Activated CD4-positive, CD25-positive, alpha-beta regulatory T cell treated with anti-CD3 and anti-CD28 coated beads, Interleukin-2, amount 50 U/mL, for 24 hours (primary cell): ENCODE measurements at places on chromosomes 5 and 9.

GRCh38 chr5:15501091-15501791 is 1.3 kb downstream of the FBXL7 start:
- ATAC-seq: no peak

GRCh38 chr5:31887556-31887955 is 248.6 kb downstream of the PDZD2 start:
- no peak for ATAC-seq

- no peak for ATAC-seq
Measured at GRCh38 chr5:57299986-57300385, 126.1 kb downstream of the GPBP1 start.

GRCh38 chr5:111127453-111128195 is 35.5 kb downstream of the WDR36 start:
- ATAC-seq: no peak

- ATAC-seq: no peak
Measured at GRCh38 chr5:1505506-1506241, 18.1 kb downstream of the LPCAT1 start.

GRCh38 chr5:35016174-35017051 is 31.3 kb downstream of the AGXT2 start:
- ATAC-seq: no peak

DNA sequence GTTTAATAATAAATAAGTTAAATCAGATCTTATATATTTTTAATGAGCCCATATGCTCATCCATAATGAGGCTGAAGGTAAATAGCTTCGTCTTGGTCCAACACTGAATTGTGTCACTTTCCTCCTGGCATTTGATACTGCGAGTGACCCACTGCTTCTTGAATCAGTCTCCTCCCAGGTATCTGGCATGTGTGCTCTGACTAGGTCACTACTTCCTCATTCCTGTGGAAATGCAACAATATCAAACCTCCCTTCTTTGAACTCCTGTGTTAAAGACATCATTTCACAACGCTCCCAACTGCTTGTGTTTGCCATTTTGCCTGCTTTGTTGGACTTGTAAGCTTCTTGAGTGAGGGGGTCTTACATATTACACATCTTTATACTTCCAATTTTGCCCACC is 157.7 kb downstream of the SLC24A2 start:
- no peak for ATAC-seq

DNA sequence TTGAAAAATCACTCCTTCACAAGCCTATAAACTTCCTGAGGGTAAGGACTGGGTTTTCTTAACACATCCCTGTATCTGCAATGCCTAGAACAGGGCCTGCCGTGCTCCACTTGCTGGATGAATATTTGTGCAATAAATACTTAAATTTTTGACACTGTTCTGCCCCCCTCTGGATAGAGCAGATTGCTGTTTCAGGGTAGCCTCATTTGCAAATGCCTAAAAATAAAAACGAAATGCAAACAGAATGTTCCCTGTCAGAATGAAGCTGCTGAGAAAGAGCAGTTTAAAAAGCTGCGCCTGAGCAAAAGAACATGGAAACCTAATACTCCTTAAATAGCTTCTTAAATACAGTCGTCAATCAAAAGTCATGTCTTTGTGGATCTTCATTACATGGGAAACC is 385.3 kb downstream of the PRELID2 start:
- ATAC-seq: no peak
